ENCODE measurements at places on chromosomes 5 and 9.

- no peak for DNase-seq
These were observed 138.5 kb upstream of the S1PR3 start for GRCh38 chr9:88852794-88853193.

DNA sequence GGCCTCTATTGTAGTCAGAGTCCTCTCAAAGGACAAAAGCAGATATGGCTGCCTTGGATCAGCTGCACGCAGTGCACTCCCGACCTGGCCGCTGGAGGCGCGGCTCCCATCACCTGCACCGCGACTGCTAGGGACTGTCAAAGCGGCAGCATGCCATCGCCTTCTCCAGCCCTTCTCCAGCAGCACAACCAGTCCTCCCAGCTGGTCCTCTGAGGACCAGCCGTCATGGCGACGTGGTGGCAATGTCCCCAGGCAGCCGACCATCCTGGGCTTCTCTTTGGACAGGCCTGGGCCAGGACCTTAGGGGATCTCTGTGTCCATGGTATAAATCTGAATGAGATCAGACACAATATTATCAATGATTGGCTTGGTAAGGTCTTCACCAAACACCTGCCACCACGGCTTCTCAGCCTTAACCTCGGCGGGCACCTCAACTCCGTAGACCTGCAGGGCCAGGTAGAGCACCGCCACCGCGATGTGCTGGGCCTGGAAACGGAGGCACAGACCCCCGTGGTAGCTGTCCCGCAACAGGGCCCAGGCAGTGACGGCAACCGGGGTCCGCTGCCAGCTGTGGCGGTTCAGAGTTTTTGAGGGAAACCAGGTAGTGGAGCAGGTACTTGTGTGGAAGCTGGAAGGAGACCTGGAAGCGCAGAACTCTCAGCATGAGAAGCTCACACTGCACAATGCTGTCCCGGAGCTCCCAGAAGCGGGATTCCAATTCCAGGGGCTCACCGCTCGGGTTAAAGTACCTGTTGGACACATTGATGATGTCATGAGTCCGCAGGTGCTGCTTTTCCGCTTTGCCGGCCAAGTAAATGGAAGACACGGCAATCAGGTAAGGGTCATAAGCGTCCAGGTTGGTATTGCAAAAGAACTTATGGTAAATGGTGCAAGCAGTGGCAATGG lies 8.5 kb downstream of the DUSP1 start:
- no peak for DNase-seq

- DNase-seq = no peak
These were observed 577.9 kb downstream of the ISL1 start for GRCh38 chr5:51961154-51961562.

DNA sequence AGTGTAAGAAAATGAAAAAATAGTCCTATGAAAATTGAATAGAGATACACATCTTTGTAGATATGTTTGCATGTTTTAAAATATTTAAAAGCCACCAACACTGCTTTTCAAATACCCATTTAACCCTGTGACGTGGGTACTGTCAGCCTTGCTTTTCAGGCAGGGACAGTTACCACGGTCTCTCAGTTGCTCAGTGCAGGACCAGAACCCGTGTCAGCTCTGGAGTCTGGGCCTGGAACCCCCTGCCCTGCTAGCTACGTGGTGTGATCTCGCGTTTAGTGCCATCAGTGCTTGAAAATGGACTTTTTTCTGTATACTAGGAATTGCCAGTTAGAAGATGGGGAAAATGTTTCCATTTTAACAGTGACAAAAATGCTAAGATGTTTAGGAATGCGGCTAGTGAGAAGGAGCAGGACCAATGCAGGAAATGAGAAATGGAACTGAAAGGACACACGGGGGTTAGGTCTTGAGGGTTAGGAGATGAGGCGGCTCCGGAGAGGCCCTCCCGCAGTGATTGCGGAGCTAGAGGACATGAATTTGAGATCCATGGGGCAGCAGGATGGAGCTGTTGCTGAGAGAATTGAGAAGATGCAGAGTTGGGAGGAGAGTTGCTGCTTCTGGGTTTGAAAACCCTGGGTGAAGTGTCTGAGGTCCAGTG lies 13.7 kb downstream of the RNU6ATAC start:
- no peak for DNase-seq

GRCh38 chr9:78918976-78919375 lies 622.1 kb downstream of the PSAT1 start:
- DNase-seq = no peak

- no peak for DNase-seq
These were observed 252.8 kb downstream of the MAST4 start for GRCh38 chr5:66848749-66849641.

DNA sequence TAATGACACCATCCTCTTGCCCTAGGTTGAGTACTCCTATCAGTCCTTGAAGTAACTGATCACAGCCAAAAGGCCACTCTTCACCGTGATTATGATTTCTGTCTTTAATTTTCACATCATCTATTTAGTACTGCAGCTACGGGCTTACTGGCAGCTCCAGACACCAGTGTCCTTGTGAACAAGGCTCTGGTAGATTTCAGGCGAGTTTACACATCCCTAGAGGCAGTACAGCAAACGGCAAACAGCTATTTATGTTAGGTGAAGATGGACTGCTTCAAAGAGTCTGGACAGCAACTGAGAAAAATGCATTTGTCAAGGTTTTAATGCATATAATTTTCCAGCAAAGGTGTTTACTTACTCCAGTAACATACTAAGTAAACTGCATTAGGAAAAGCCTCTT lies 396.9 kb downstream of the KDM4C start:
- DNase-seq = no peak

GRCh38 chr9:8857068-8857925 lies 1057.7 kb upstream of the DMAC1 start:
- DNase-seq = no peak

- no peak for DNase-seq
These were observed 35.8 kb upstream of the CHD1 start for GRCh38 chr5:98964621-98965020.

DNA sequence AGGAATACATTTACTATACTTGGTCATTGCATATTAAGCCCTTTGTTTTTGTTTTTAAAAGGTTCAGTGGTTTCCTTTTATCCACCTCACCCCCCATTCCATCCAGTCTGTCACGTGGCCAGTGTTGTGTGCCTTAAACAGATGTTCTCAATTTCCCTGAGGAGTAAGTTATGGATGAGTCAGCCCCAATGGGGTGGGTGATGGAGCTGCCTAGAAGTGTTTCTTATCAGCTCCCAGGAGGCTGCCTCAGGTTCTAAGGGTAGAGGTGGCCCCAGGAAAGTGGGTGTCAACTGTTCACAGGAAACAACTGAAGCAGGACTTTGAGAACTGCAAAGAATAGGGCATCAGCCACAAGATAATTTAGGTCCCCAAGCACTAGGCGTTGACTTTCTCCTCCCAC lies 41.1 kb downstream of the ACTBL2 start:
- DNase-seq = no peak

GRCh38 chr5:52999344-52999949 lies 10.3 kb downstream of the ITGA2 start:
- DNase-seq = no peak

DNA sequence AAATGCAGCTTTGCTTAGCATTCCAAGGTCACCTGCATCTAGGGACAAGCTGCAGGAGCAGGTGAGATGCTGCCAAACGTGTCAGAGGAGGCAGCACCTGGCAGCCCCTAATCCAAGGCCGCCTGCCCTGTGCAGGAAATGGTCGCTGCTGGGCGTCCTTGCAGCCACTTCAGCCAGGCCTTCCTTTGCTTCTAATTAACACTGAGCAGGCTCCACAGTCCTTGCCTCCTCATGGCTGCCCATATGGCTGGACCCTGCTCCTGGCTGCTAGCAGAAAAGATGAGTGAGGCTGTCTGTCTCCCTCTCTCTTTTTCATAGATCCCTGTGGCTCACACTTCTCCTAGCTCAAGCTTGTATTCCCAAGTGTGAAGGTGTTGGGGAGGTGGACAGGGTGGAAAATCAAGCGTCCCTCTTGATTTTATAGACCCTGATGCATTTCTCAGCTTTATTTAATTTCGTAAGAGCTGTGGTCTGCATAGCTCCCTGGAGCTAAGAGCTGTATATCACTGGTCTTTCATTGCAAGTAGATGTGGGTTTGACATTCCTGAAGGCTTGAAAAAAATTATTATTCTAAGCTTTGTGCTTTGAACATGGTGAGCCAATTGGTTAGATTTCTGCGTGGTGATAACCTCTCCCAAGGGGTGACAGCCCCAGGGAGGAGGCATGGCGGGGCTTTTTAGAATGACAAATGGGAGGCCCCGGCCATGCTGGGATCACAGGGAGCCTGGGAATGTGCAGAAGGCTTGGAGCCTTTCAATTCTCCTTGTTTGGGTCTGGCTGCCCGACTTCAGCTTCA lies 193.8 kb downstream of the SLIT3 start:
- DNase-seq = no peak

DNA sequence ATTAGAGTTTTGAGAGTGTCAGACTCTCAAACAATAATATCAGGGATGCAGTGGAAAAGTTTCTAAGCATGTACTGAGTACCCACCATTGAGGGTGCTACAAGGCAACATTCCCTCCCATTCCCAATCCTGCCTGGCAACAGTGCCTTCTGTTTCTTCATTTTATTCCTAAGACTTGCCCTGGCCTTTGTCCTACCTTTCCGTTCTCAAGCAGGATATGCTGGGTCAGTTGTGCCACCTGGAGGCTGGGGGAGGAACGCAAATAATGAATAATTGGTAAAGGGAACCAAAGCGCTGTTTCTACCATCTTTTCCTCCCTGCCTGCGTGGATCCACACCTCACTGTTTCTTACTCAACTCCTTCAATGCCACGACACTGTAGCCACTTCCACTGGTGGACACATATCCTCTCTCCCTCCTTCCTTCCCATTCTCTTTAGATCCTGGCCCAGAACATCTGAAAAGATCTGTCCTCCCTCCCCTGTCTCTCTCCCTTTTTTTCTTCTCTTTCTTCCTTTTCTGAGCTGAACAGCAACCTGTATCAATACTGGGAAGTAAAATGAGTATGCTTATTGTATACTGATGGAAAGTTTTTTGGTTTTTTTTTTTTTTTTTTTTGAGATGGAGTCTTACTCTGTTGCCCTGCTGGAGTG lies 149.5 kb downstream of the C9orf152 start:
- peak; percentile 49 for DNase-seq

GRCh38 chr9:117076571-117077290 lies 338.1 kb downstream of the ASTN2 start:
- DNase-seq = no peak

DNA sequence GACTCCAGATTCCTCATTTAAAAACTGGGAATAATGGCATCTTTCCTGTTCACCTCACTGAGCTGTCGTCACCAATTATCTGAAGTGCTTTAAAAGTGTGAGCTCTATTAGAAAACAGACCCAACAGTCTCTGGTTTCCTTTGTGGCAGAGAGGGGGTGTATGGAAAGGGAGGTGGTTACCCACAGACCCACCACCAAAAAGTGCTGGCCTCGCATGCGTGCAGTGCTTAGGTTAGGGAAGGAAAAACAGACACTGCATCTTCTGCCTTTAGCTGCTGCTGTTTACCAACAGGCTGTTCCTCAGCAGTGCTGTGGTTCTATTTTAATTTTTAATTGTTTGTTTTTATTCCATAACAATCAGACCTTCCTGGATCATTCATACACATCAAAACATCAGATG lies 249.6 kb downstream of the PIK3R1 start:
- DNase-seq = no peak

- no peak for DNase-seq
These were observed 22.8 kb upstream of the TNFAIP8 start for GRCh38 chr5:119332978-119333401.

GRCh38 chr5:69516769-69517168 lies 24.2 kb downstream of the OCLN start:
- no peak for DNase-seq

GRCh38 chr9:76181020-76181641 lies 213.1 kb downstream of the RFK start:
- DNase-seq = no peak

DNA sequence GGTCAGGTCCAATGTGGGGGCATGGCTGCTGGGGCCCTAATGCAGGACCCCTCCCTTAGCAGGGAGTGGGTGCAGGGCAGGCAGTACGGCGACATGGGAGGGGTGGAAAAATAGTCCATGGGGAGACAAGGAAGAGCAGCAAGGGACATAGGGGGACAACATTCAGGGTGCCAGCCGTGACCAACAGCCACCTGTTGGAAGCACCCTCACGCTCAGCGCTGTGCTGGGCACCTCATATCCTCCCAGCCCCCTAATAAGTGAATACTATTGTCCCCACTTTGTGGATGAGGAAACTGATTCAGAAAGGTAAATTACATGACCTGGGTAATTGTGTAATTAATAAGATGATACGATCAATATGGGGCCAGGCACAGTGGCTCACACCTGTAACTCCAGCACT lies 3.0 kb upstream of the FIBCD1 start:
- no peak for DNase-seq

DNA sequence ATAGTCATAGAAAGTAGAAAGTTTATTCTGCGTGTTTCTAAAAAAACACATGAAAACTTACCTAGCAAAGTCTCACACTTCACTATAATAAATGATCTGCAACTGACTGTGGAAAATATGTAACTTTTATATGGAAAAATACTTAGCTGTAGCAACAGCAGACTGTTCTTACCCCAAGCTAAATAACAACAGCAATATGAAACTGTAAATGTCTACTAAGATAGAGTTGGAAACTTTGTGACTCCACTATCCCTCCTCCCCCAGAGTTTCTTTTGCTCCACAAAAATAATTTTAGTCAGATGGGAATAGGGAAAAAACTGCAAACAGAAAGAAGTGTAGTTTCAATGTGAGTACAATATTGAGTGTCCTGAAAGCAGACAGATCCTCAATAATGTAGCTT lies 21.0 kb downstream of the MLLT3 start:
- no peak for DNase-seq

Data from T follicular helper cell (primary cell).